ENCODE measurements at places on chromosomes 6 and 20.

DNA sequence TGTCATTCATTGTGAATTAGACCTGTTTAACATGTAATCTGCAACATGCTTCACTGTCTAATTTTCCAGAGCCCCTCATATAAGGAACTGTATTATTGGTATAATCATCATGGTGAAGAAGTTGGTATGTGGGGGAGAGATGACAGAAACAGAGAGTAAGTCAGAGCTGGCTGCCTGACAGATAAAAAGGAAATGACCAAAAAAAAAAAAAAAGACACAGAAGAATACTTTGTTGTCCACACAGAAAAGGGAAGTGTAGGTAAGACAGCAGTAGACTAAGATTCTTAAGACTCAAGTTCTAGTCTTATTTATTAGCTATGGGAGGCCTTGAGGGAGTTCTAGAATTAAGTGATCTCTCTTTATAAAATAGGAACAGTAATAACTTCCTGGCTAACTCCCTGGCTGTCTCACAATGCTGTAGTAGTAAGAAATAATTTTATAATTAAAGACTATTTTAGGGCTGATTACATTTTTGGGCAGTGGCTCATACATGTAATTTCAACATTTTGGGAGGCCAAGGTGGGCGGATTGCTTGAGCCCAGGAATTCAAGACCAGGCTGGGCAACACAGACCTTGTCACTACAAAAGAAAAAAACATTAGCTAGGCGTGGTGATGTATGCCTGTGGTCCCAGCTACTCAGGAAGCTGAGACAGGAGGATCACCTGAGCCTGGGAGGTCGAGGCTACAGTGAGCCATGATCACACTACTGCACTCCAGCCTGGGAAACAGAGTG is 102.5 kb downstream of the PRL start:
- no peaks in the 10 kb centered on the region for H3K36me3 ChIP-seq
- no peaks in the 10 kb centered on the region for H3K27me3 ChIP-seq
- H3K4me3 ChIP-seq, result no peak overlapping the region
- no peaks in the 10 kb centered on the region for H3K4me1 ChIP-seq
- DNase-seq, result no peak

GRCh38 chr6:88143421-88144157 is 22.6 kb downstream of the CNR1 start:
- no peaks in the 10 kb centered on the region for H3K36me3 ChIP-seq
- H3K27ac ChIP-seq, result no peak overlapping the region
- no peaks in the 10 kb centered on the region for H3K27me3 ChIP-seq
- H3K4me3 ChIP-seq, result no peak overlapping the region
- no peak for DNase-seq

- H3K36me3 ChIP-seq, result no peaks in the 10 kb centered on the region
- H3K27ac ChIP-seq, result no peak overlapping the region
- no peaks in the 10 kb centered on the region for H3K4me1 ChIP-seq
- no peak for DNase-seq
- H3K27me3 ChIP-seq, result no peaks in the 10 kb centered on the region
Observed at GRCh38 chr6:121498481-121499276, 63.2 kb downstream of the GJA1 start.

GRCh38 chr6:11411593-11411992 is 126.0 kb upstream of the TMEM170B start:
- no peak overlapping the region for H3K4me3 ChIP-seq
- peaks cover 4% of the 10 kb centered on the region for H3K4me1 ChIP-seq
- DNase-seq, result no peak

DNA sequence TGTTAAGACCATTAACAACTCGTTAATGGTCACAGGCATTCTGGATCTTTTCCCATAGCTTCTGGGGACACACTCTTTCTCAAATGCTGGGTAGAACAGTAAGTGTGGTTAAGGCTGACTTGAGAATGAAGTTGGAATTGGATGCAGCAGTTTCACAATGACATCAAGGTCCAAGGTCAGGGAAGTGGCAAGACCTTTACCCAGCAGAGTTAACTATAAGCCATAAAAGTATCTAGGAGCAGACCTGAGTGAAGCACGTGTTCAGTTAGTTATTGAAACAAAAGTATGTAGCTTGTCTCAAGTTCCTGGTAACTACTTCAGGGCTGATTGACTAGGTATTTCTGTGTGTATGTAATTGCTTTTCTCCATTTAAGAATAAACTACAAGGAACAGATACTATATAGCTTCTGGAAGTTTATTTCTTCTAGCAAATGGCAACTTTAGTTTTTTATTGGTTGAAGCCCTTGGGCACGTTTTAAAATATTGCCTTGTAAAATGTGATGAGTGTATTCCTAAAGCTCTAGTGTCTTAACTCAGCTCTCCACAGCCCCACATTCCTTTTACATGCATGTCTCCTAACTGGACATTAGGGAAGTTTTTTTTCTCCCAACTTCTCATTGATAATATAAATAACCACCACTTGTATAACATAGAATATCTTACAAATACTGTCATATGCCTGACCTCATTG is 479.0 kb upstream of the CITED2 start:
- no peaks in the 10 kb centered on the region for H3K36me3 ChIP-seq
- H3K27ac ChIP-seq, result no peak overlapping the region
- H3K4me3 ChIP-seq, result no peak overlapping the region
- DNase-seq, result no peak
- no peaks in the 10 kb centered on the region for H3K27me3 ChIP-seq

DNA sequence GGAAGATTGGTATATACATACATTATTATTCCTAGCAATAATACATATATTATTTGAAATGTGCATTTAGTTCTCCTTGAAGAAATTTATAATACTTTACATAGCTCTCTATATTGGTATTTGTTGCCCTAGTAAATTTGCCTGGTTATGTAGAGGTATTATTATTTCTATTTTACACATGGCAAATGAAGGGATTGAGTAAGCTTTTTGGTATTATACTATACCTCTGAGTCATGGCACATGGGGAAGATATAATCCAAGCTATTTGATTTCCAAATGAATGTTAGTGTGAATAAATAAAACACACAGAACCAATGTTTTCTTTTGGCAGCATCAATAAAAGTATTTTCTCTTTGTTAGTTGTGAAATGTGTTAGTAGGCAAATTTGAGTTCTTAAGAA is 409.6 kb upstream of the SLC35B3 start:
- DNase-seq, result no peak
- H3K4me3 ChIP-seq, result no peak overlapping the region
- H3K27me3 ChIP-seq, result no peaks in the 10 kb centered on the region
- H3K36me3 ChIP-seq, result no peaks in the 10 kb centered on the region
- no peaks in the 10 kb centered on the region for H3K4me1 ChIP-seq
- H3K27ac ChIP-seq, result no peak overlapping the region

- no peaks in the 10 kb centered on the region for H3K36me3 ChIP-seq
- no peaks in the 10 kb centered on the region for H3K27me3 ChIP-seq
- H3K4me3 ChIP-seq, result no peak overlapping the region
Observed at GRCh38 chr20:53124803-53125202, 152.6 kb downstream of the TSHZ2 start.

GRCh38 chr20:2822073-2822472 is 5.9 kb downstream of the TMEM239 start:
- DNase-seq, result no peak
- peaks cover 14% of the 10 kb centered on the region for H3K4me1 ChIP-seq
- H3K4me3 ChIP-seq, result no peak overlapping the region
- no peaks in the 10 kb centered on the region for H3K36me3 ChIP-seq

DNA sequence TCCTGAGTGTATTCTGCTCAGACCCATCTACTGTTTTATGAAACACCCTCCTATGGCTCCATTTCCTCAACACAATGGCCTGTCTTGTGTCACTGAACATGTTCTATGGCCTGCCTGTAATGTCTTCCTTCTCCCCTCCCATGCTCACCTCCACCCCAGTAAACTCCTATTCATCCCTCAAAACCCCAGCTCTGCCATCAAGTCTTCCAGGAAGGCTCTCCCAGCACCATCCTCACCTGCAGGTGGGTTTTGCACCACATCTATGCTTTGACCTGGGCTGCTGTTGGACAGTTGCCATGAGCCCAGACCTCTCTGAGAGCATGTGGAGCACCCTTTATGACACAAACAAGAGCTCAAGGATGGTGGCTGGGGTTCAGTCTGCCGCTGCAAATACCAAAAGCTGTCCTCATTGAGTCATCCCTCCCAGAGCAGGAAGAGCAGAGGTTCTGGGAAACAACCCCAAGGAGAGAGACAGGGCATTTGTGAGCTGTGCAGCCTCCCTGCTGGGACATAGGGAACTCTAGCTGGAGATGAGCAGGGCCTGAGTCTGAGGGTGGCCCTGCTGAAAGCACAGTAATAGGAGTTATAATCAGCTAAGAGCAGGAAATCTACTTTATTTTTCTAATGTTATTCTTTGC is 93.8 kb upstream of the CD93 start:
- H3K4me1 ChIP-seq, result no peaks in the 10 kb centered on the region
- H3K36me3 ChIP-seq, result no peaks in the 10 kb centered on the region
- H3K27me3 ChIP-seq, result no peaks in the 10 kb centered on the region

DNA sequence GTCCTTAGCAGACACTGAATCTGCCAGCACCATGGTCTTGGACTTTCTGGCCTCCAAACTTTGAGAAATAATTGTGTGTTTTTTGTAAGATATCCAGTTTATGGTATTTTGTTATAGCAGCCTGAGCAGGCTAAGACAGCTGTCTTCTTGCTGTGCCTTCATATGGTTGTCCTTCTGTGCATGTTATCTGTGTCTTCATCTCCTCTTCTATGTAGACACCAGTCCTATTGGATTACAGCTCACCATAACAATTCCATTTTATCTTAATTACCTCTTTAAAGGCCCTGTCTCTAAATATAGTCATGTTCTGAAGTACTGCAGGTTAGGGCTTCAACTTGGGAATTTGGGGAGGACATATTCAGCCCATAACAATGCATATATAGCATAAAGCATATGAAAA is 44.3 kb upstream of the REV3L start:
- no peaks in the 10 kb centered on the region for H3K27me3 ChIP-seq
- H3K27ac ChIP-seq, result no peak overlapping the region
- H3K4me1 ChIP-seq, result no peaks in the 10 kb centered on the region
- no peaks in the 10 kb centered on the region for H3K36me3 ChIP-seq

DNA sequence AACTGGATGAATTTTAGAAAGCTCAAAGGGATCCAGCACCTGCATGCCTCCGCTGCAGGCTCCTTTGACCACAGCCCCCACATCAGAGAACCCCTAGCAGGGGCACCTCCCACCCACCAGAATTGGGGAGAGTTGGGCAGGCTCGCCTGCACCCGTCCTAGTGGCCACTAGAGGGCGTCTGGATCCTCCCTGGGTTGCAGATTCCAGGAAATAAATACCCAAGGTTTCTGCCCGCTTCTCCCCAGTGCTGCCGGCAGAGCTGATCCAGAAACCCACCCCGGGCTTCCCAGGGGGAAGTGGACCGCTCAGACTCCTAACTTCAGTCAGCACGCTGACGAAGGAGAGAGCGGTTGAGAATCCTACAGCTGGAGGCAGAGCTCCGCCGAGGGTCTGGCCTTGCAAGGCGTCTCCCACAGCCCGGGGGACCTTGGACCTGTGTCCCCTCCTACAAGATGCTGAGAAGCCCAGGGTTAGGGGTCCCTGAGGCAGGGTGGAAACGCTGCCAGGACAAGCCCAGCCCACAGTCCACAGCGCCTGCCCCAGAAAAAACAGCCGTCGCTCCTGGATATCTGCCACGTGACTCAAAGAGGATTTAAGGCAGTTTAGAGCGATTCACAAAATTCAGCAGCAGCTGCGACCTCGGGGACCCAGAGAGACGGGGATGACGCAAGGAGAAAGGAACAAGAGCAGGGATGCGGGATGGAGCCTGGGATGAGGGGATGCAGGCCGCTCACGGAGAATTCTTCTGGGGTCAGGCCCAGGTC is 32.6 kb upstream of the PHACTR3 start:
- no peaks in the 10 kb centered on the region for H3K4me1 ChIP-seq
- DNase-seq, result peak; percentile 39
- no peaks in the 10 kb centered on the region for H3K27me3 ChIP-seq
- no peaks in the 10 kb centered on the region for H3K36me3 ChIP-seq
- H3K27ac ChIP-seq, result no peak overlapping the region

- H3K36me3 ChIP-seq, result peaks cover 44% of the 10 kb centered on the region
- no peak for DNase-seq
- H3K4me1 ChIP-seq, result peaks cover 20% of the 10 kb centered on the region
- no peak overlapping the region for H3K27ac ChIP-seq
- no peaks in the 10 kb centered on the region for H3K27me3 ChIP-seq
Observed at GRCh38 chr6:109472132-109472995, 10.7 kb downstream of the ZBTB24 start.

DNA sequence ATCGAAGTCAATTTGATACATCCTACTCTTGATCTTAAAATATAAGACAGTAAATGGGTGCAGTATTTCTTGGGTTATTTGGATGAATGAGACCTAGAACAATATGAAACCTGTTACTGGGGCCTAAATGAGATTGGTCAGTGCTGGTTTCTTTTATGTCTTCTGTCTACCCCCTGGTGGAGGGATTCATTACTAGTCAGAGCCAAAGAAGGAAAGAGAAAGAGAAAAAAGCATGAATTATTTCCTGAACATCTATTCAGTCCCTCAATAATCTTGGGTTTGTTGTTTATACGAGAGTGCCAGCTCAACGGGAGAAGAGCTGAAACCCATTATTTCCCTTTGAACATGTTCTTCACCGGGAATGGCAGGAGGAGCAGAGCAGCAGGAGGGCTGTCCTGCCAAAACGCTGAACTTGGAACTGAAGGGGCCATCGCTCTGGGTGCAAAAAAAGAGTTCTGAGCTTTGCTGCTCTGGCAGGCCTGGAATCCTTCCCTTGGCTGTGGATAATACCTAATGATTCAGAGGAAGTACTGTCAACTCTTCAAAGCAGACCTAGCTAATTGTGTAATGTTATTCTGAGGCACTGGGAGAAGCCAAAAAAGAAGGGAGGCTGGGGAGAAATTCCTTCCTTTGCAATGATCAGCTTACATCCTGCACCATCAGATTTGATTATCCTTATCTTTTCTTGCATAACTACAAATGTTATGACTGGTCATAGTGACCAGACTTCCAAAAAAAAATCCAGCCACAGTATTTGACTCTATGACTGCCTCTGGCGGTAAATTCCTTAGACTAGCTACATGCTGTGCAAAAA is 72.0 kb downstream of the BLOC1S5 start:
- no peaks in the 10 kb centered on the region for H3K27me3 ChIP-seq
- H3K4me3 ChIP-seq, result no peak overlapping the region
- H3K36me3 ChIP-seq, result no peaks in the 10 kb centered on the region
- DNase-seq, result no peak
- H3K4me1 ChIP-seq, result no peaks in the 10 kb centered on the region
- no peak overlapping the region for H3K27ac ChIP-seq

DNA sequence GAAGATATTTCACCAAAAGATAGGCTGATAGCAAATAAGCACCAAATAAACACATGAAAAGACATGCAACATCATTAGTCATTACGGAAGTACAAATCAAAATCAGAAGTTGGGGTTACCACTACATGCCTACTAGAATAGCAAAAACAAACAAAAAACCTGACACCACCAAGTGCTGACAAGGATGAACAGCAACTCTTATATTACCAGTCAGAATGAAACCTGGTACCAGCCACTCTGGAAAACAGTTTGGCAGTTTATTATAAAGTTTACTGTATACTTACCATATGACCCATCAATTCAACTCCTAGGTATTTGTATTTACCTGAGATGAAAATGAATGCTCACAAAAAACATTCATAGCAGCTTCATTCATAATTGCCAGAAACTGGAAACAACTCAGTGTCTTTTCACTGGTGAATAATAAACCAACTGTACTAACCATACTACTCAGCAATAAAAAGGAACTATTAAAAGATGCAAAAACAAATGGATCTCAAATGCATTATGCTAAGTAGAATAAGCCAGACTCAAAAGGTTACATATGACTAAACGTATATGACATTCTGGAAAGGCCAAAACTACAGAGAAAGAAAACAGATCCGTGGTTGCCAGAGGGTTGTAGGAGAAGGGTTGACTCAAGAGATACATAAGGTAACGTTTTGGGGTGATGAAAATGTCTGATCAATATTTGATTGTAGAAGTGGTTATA is 33.0 kb downstream of the NUP153 start:
- peaks cover 20% of the 10 kb centered on the region for H3K36me3 ChIP-seq
- no peak overlapping the region for H3K4me3 ChIP-seq
- no peak for DNase-seq
- peaks cover 4% of the 10 kb centered on the region for H3K4me1 ChIP-seq
- no peak overlapping the region for H3K27ac ChIP-seq
- H3K27me3 ChIP-seq, result no peaks in the 10 kb centered on the region
